Glutamatergic neuron (in vitro differentiated cells): ENCODE measurements at places on chromosomes 2 and 18. TPM values are rescaled to one million over a fixed set of nuclear protein-coding genes. Genes with fewer than 3 reads are reported as not detected.

- no peaks in the 10 kb centered on the region for H3K36me3 ChIP-seq
- no peak overlapping the region for H3K27ac ChIP-seq
- H3K27me3 ChIP-seq, result no peaks in the 10 kb centered on the region
- no peak overlapping the region for H3K4me3 ChIP-seq
- no peak for DNase-seq
Measured at GRCh38 chr2:183536714-183537113, 412.5 kb downstream of the NUP35 start.

GRCh38 chr18:79681484-79682387, 2.1 kb downstream of the CTDP1 start:
- peak overlapping the region; percentile 90 for H3K4me3 ChIP-seq
- no peak for DNase-seq
- peaks cover 3% of the 10 kb centered on the region for H3K27me3 ChIP-seq
- peaks cover 10% of the 10 kb centered on the region for H3K4me1 ChIP-seq
- H3K36me3 ChIP-seq, result peaks cover 6% of the 10 kb centered on the region

DNA sequence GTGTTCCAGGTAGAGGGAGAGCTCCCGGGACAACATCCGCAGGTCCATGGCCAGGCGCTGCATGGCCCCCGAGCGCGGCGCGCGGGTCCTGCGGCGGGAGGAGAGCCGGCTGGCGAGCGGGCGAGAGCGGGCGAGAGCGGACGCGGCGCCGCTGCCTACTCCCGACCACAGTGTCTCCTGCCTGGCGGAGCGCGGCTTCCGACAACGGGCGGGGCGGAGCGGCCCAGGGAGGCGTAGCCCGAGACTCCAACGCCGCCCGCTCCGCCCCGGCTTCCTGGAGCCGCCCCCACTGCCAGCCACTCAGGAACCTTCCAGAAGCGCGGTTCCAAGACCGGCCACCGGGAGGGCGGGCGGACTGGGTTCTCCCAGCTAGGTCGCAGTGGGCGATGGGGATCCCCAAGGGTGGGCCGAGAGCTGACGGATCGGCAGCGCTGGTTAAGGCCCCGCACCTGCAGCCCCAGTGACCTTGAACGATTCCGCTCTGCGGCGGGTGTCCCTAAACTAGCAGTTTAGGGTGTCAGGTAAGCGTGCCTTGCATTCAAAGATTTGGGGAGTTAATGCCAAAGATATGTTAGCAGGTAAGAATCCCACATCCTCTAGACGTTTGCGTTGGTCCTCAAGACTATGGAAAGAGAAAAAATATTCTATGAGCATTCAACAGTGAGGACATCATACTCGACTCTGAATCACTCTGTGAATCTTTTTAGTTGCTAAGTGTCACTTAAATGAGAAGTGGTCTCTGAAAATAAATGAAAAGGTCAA, at the start of gene ABHD3:
TSS of gene ABHD3 (minus strand) at position 172 of the 762 bp plus-strand sequence. CDS start at position 63, 109 bp downstream.
- no peak within 1 kb of the TSS for H3K27ac ChIP-seq
- H3K4me3 ChIP-seq, result peak within 1 kb of the TSS; percentile 90
- peaks cover 12% of the 10 kb centered on the region for H3K4me1 ChIP-seq
- peak; percentile 92 for DNase-seq

GRCh38 chr2:241906826-241907570, 37.5 kb downstream of the RTP5 start:
- no peaks in the 10 kb centered on the region for H3K4me1 ChIP-seq
- no peak overlapping the region for H3K27ac ChIP-seq
- H3K27me3 ChIP-seq, result no peaks in the 10 kb centered on the region
- no peak for DNase-seq
- H3K4me3 ChIP-seq, result no peak overlapping the region
- H3K36me3 ChIP-seq, result peaks cover 14% of the 10 kb centered on the region

DNA sequence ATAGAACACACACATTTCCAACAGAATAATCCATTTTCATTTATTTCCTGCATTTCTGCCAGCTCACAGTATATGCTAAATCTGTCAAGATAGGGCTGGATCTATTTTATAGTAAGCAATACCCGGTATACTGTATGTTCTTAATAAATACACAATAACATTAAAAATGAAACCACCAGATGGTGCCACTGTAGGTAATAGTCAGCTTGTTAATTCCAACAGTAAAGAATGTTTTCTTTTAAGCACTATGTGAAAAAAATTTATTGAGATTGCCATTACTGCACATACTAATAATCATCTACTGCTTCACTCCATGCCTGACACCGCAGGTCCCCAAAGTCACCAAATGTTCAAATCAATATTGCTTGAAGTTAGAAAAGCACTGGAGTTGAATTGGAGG, 131.5 kb upstream of the PGAP1 start:
- no peaks in the 10 kb centered on the region for H3K27me3 ChIP-seq
- H3K36me3 ChIP-seq, result peaks cover 16% of the 10 kb centered on the region
- no peak overlapping the region for H3K4me3 ChIP-seq
- no peak overlapping the region for H3K27ac ChIP-seq

- H3K4me3 ChIP-seq, result no peak overlapping the region
- H3K4me1 ChIP-seq, result no peaks in the 10 kb centered on the region
- peaks cover 7% of the 10 kb centered on the region for H3K36me3 ChIP-seq
- no peak for DNase-seq
- no peak overlapping the region for H3K27ac ChIP-seq
- H3K27me3 ChIP-seq, result peaks cover 1% of the 10 kb centered on the region
Measured at GRCh38 chr2:28030600-28030999, 140.1 kb downstream of the BABAM2 start.

GRCh38 chr2:174615871-174616436, 18.4 kb upstream of the WIPF1 start:
- DNase-seq, result no peak
- no peaks in the 10 kb centered on the region for H3K4me1 ChIP-seq
- no peak overlapping the region for H3K27ac ChIP-seq
- peaks cover 4% of the 10 kb centered on the region for H3K36me3 ChIP-seq

- no peak for DNase-seq
- peaks cover 9% of the 10 kb centered on the region for H3K4me1 ChIP-seq
- H3K4me3 ChIP-seq, result no peak overlapping the region
- peak overlapping the region; percentile 44 for H3K27ac ChIP-seq
- H3K27me3 ChIP-seq, result no peaks in the 10 kb centered on the region
Measured at GRCh38 chr18:25289001-25289631, 62.9 kb downstream of the ZNF521 start.

GRCh38 chr2:240189686-240190085, 49.2 kb upstream of the OTOS start:
- H3K4me1 ChIP-seq, result peaks cover 5% of the 10 kb centered on the region
- H3K27me3 ChIP-seq, result peaks cover 7% of the 10 kb centered on the region

CNTNAP5 gene
- total RNA-seq, result 22.0 TPM

DNA sequence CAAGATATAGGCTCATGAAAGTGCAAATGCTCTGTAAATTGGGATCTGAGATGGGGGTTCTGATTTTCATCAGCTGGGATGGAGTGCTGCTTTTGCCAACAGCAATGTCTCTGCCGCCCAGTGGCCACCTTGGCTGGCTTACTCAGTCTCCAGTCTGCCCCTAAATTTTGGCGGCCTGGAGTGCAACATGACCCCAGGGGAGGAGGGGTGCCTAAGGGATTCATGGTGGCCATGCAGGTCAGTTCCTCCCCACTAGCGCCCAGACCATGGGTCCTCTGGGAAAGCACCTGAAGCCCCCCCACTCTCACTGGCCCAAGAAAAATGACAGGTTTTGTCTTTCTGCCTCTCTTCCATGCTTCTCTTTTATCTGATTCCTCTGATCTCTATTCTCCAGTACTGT, 45.0 kb downstream of the SLC4A3 start:
- no peak overlapping the region for H3K27ac ChIP-seq
- no peaks in the 10 kb centered on the region for H3K4me1 ChIP-seq
- H3K36me3 ChIP-seq, result no peaks in the 10 kb centered on the region
- no peak for DNase-seq

DNA sequence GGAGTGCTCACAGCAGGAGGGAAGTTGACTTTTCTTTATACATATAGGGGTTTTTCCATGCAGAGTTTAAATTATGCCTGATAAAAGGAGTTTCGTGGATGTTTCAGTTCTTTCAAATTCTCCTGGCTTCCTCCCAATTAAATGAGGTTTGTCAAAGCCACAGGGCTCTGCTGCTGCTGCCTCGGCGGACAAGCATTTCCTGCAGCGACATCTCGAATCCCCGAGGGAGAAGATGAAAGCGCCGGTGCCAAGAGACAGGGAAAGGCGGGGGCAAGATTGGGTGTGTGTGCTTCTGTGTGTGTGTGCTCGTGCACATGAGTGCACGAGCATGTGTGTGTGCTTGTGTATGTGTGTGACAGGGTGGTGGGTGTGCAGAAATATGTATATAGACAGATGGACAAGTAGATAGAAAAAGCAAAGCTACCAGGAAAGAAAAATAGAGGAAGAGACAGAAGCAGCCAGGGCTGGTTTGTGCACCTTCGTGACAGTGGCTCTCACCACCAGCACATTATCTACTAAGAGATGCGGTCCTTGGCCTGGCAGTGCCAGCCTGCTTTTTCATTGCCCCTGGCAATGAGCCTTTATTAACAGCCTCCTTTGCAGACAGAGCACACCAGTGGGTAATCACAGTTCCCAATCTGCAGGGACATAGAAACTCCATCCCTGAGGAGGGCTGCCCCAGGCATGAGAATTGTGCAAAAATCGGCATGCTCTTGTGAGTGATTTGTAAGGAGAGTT, 76.2 kb downstream of the CDK15 start:
- H3K36me3 ChIP-seq, result no peaks in the 10 kb centered on the region
- peak; percentile 59 for DNase-seq
- H3K27me3 ChIP-seq, result peaks cover 2% of the 10 kb centered on the region
- H3K27ac ChIP-seq, result no peak overlapping the region
- peak overlapping the region; percentile 75 for H3K4me3 ChIP-seq

DNA sequence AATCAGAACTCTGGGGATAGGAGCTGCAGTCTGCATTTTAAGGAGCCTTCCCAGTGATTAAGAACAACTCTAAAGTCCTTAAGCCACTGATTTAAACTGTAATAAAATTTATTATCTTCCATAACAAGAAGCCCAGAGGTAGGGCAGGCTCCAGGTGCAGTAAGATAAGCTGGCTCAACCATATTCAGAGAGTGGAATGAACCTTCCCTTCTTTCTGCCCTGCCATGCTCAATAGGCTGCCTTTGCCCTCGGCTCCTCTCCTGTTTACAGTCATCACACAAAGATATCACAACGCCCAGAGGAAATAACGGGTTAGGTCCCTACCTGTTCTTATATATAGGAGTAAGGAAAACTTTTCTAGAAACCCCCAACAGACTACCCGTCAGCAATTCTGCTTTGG, 90.5 kb upstream of the CDCA7 start:
- H3K36me3 ChIP-seq, result no peaks in the 10 kb centered on the region
- H3K4me1 ChIP-seq, result peaks cover 3% of the 10 kb centered on the region
- H3K4me3 ChIP-seq, result no peak overlapping the region
- H3K27me3 ChIP-seq, result peaks cover 1% of the 10 kb centered on the region
- H3K27ac ChIP-seq, result no peak overlapping the region

SGPP2 gene
- 2.1 TPM for total RNA-seq

- no peaks in the 10 kb centered on the region for H3K36me3 ChIP-seq
- peaks cover 7% of the 10 kb centered on the region for H3K4me1 ChIP-seq
- no peak overlapping the region for H3K27ac ChIP-seq
- H3K27me3 ChIP-seq, result peaks cover 2% of the 10 kb centered on the region
Measured at GRCh38 chr18:37666991-37667390, 101.4 kb upstream of the CELF4 start.

COX7A2L gene
- 98.8 TPM for total RNA-seq

- H3K36me3 ChIP-seq, result no peaks in the 10 kb centered on the region
- no peak overlapping the region for H3K27ac ChIP-seq
- H3K4me3 ChIP-seq, result no peak overlapping the region
- DNase-seq, result no peak
Measured at GRCh38 chr2:66270247-66270646, 164.7 kb upstream of the MEIS1 start.

DNA sequence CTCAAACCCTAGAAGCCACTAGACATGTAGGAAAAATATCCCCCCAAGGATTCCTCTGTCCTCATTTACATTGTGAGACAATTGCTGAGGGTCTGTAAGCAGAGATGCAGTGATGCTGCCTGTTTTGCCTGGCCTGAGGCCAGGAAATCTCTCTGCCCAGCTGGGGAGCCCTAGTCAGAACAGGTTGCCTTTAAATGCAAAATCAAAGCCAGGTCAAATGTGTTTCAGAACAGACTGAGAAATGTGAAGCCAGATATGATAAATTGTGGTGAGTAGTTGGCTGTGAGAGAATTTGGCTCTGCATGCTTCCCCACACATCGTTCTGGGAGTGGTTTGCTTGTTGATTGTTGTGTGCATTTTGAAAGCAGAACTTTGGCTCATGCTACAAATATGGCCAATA, 38.4 kb upstream of the NXPH2 start:
- H3K4me3 ChIP-seq, result no peak overlapping the region
- peaks cover 6% of the 10 kb centered on the region for H3K4me1 ChIP-seq
- H3K27ac ChIP-seq, result no peak overlapping the region
- H3K27me3 ChIP-seq, result peaks cover 2% of the 10 kb centered on the region
- no peaks in the 10 kb centered on the region for H3K36me3 ChIP-seq

CHST9 gene
- not detected for total RNA-seq

DNA sequence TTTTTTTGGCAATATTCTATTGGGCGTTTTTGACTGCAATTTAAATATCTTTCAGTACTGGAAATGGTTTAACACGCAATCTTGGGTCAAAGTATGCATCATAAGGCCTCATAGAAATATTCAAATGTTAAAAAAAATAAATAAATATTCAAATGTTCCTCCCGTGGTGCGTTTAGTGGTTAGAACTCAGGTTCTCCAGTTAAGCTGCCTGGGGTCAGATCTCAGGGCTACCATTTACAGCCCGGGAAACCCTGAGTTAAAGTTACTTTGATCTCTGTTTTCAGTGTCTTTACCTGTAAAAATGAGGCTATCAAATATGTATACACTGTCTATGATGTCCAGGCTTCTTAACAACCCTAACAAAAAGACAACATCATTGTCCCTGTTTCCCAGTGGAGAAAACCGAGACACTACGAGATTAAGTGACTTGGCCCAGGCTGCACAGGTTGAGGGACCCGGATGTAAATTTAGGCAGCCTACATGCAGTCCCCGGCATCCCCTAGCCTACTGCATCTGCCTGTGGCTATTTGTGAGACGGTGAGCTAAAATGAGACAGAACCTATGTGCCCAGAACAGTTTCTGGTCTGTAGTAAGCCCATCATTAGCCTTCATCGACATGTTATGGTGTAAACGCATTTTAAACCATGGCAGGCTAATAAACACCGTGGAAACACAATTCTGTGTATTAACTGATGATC, 1.7 kb downstream of the FHL2 start:
- no peak overlapping the region for H3K27ac ChIP-seq
- no peaks in the 10 kb centered on the region for H3K4me1 ChIP-seq
- H3K4me3 ChIP-seq, result peak overlapping the region; percentile 53
- DNase-seq, result no peak
- peaks cover 7% of the 10 kb centered on the region for H3K36me3 ChIP-seq

DNA sequence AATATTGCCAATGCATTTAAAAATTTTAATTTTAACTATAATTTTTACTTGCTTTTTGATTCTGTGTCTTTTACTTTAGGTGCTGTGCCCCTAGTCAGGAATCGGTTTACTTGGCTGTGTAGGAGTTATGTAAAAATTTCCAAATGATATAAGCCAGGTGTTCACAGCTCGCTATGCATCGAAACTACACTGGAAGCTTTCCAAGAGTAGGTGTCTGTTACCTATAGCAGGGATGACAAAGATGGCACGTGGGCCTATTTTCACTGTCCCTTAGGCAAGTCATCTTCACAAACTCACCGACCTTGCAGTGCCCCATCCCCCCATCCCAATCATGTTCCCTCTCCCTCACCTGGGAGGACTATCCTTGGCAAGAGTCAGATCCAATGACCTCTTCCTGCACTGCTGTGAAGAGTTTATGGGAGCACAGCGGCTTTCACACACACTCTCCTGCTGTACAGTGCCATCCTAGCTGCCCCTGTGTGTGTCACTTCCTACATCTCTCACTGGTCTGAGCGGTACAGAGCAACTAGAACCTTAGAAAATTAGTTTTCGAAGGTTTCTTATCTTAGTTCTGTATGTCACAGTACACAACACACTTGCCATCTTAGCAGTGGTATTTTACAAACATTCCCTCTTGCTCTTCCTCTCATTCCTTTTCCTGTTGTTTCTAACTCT, 49.2 kb upstream of the NAB1 start:
- no peak overlapping the region for H3K27ac ChIP-seq
- H3K36me3 ChIP-seq, result no peaks in the 10 kb centered on the region
- no peak for DNase-seq
- H3K4me3 ChIP-seq, result no peak overlapping the region
- H3K4me1 ChIP-seq, result no peaks in the 10 kb centered on the region
